ENCODE measurements at places on chromosomes 3 and 15. TPM values are rescaled to one million over a fixed set of nuclear protein-coding genes. Genes with fewer than 3 reads are reported as not detected.

SYNPR gene
- not detected for total RNA-seq

DNA sequence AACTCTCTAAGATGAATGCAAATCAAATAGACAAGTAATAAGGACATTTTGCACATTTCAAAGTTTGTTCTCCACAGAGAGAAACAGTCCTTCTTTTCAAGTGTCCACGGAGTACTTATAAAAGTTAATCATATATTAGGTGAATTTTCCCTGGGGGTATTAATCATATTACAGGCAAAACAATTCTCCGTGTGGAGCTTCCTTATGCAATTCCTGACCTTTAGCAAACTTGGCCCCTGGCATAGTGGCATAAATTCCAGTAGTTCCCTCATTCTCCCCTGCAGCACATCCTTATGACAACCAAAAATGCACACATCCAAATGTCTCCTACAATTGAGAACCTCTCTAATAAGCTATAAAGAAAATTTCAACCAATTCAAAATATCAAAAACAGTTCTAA is 34.4 kb downstream of the FSIP1 start:
- no peak for DNase-seq

GRCh38 chr3:178551916-178552321 is 15.7 kb downstream of the KCNMB2 start:
- DNase-seq, result no peak

ILDR1 gene
- not detected for total RNA-seq

DNA sequence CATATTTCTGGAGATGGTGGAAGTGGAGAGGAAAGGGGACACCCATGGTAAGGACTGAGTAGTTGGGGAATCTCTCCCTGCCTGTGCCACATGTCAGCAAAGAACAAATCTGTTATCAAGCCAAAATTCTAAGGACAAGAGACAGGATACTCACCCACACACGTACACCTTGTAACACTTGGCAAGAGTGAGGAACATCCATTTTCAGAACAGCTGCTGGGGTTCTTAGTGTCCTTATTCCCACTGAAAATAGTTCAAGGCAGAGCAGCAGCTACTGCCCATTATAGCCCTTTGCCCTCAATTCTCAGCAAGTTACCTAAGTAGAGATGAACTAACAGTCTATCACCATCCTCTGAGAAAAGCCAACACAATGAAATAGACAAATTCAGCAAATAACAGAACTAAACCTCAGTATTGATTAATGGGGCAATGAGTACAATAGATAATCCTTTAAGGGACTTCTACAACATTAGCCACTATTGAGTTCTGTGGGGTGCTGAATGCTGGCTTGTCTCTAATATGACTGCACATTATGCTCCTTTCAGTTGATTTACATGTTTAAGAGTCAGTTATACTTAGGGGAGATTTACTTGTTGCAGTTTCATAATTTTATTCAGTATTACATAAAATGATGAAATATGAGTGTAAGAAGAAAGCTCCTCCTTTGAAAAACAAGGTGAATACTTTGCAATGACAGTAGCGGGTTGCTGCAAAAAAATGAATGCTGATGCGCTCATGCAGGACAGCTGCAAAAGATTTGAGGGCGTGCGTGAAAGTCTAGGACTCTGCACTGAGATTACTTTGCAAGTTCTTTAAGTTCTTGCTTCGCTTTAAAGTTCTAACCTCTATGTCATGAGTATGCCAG is 22.4 kb downstream of the SENP5 start:
- no peak for DNase-seq

RTP1 gene
- total RNA-seq, result not detected

INSYN1 gene
- 5.0 TPM for total RNA-seq

DNA sequence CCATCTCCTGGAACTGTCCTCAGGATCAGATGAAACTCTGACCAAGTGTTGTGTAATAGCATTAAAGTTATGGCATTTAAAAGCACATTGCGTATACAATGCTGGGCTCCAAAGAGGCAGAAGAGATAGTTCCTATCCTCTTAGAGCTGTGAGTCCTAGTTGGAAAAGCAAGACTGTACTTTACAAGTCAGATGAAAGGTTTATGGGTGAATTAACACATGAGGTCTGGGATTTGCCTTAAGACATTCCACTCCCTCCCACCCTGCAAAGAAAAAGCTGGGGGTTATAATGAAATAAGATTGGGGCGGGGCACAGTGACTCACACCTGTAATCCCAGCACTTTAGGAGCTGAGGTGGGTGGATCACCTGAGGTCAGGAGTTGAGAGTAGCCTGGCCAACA is 35.6 kb downstream of the SNAPC5 start:
- DNase-seq, result no peak
